ENCODE measurements at places on chromosomes 4 and X. TPM values are rescaled to one million over a fixed set of nuclear protein-coding genes. Genes with fewer than 3 reads are reported as not detected.

DNA sequence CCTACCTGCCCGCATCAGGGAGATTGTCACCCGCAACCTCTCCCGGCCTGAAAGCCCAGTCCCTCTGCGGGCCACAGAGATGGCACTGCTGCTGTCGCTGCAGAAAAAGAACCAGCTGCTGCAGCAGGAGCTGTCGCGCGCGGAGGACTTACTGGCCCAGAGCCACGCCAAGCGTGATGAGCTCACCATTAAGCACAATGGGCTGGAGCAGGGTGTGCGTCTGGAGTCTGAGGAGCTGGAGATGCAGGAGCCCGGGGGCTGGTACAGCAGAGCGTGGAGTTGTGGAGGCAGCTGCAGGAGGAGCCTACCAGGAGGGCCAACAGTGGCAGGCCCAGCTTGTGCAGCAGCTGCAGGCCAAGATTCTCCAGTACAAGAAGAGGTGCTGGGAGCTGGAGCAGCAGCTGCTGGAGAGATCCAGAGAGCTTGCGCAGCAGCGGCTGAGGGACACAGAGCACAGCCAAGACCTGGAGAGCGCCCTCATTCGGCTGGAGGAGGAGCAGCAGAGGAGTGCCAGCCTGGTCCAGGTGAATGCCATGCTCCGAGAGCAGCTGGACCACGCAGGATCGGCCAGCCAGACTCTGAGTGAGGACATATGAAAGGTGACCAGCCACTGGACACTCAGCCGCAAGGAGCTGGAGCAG is 11.3 kb downstream of the SMIM10L2A start:
- DNase-seq: no peak

DNA sequence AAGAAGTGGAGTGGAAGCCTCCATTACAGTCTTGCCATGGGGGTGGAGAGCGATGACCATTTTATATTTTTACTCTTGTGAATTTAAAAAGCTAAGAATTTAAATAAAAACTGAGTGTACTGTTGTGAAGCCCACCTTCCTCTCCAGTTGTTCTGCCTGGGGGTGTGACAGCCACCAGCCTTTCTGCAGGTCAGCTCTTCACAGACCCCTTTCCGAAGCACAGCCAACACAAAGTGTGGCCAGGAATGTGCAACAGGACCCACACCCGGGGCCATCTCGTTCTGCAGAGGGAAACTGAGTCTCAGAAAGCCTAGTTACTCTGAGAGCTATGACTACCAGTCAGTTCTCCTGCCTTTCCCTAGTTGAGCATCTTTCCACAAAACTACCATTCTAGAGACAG is 1.4 kb downstream of the GRPEL1 start:
- DNase-seq: no peak

GRCh38 chr4:38861791-38862190 is 5.2 kb upstream of the TLR6 start:
- DNase-seq: no peak

DNA sequence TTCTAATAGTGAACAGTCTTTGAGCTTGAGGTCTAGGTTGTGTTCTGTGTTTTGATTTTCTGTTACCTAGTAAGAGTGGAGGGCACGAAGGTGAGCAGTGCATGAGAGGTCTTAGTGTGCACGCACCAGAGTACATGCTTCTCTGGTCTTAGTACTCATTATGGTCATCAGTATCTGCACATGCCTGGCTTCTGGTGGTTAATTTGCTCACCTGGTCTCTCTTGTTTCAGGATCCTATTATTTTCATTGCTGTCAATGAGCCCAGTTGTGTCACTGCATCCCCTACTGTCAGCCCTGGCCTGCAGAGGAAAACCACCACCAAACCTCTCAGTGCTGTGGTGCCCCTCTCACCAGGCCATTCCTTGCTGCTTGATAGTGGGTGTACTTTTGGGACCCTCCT is 54.8 kb downstream of the NSUN7 start:
- no peak for DNase-seq

GRCh38 chrX:1273896-1274295 is 5.3 kb downstream of the CSF2RA start:
- no peak for DNase-seq

- no peak for DNase-seq
Observed at GRCh38 chr4:158111241-158111640, 61.6 kb downstream of the GASK1B start.

Gene ACE2
- total RNA-seq: 0.09 TPM

Gene NLGN4X
- total RNA-seq: 45.0 TPM

Gene TMSB15A
- total RNA-seq: 113 TPM

Gene RBMXL3
- total RNA-seq: not detected

Gene GABRE
- 2.6 TPM for total RNA-seq

Gene SPANXN4
- not detected for total RNA-seq

Gene PARM1
- total RNA-seq: 6.4 TPM

Measured in progenitor cell of endocrine pancreas (in vitro differentiated cells).